ENCODE measurements at places on chromosomes 11 and 22.
A peak's percentile ranks its signal among the peaks of the same experiment; 100 is the strongest.

DNA sequence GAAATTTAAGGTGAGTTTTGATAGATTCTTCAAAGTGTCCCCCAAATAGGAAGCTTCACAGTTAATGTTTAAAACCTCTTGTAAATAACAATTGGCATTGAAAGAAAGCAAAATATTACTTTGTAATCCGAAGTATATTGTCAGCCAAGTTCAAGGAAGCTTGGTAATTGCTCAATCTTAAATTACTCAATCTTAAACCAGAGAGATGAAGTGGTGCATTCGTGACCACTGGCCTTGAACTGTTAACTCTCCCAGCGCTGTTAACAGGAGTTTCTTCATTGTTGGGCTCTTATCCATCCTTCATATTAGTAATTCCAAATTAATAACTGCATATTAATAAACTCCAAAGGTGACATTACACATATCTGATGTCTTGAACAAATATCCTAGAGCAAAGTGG, 20.6 kb upstream of the FDX1 start:
- DNase-seq = no peak

- DNase-seq = no peak
Measured at GRCh38 chr11:10379871-10380568, 75.0 kb upstream of the AMPD3 start.

- DNase-seq = no peak
Measured at GRCh38 chr11:76234416-76235232, 28.3 kb upstream of the WNT11 start.

DNA sequence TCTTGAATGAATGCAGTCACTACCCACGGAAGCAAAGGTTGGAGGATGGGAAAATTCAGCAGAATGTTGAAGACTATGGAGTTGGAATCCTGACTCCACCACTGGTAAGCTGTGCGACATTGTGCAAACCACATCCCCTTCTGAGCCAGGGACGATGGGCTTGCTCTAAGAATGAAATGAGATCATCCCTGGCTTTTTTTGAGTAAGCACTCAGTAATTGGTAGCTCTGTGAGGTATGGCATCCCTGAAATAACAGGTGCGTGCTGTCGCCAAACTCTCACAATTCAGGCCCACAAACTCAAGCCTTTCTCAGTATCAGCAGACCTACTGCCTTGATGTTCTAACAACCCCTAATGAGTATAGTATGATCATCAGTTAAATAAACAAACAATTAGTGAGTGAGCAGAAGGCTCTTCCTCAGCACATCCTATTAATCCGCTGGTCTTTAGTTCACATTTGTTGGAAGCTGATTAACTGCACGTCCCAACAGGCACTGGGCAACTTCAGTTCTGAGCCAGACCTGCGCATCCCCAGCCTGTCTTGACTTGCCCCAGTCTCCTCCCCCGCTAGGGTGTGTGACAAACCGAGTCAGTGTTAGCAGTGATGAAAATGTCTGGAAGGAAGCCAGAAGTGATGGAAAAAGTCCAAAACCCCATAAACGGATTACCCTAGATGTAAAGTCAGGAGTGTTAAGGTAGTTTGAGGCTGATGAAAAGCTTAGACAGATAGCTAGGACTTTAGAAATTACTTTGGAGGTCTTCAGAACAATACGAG, 235.5 kb downstream of the GRIK4 start:
- no peak for DNase-seq

- no peak for DNase-seq
Measured at GRCh38 chr22:48528221-48528915, 1299.3 kb downstream of the BRD1 start.

GRCh38 chr11:62553080-62553838, 6.7 kb upstream of the AHNAK start:
- DNase-seq = no peak

GRCh38 chr11:59769828-59770227, 14.7 kb downstream of the STX3 start:
- DNase-seq = no peak

GRCh38 chr11:69243496-69244200, 50.3 kb upstream of the MYEOV start:
- DNase-seq = no peak

DNA sequence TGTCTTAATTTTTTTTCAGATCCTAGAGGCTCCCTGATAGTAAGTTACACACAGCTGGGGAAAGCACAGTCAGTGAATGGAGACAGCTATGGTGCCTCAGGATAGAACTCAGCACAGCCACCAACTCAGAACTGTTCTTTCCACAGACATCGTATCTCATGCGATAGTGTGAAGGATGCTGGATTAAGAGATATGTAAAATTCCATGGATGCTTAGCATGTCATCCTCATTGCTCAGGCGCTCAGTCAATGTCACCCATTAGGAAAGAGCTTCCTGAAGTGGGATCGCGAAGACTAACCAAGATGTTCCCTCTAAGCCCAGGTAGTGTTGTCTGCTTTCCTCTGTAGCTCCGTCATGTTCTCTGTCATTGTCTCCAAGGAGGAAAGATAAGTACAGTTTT, 1000.4 kb downstream of the OPCML start:
- no peak for DNase-seq

DNA sequence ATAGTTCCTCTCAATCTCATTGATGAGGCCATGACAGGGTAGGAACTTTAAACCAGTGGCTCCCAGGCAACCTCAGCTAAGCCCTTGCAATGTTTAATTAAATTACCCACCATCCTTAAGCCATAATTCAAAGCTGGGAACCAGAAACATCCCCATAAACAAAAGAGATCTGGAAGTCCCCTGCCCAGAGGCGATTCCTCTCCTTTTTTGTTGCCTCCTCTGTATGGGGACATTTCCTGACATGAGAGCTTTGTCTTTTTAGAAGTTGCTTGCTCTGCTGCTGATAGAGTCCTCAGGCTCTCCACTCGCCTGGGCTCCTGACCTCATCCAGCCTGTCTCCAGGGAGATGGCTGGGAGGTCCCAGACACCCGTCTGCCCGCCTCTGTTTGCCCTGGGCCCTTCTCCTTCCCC, 3.2 kb downstream of the DTX4 start:
- no peak for DNase-seq

GRCh38 chr11:71246559-71246958, 5.8 kb downstream of the SHANK2 start:
- no peak for DNase-seq

DNA sequence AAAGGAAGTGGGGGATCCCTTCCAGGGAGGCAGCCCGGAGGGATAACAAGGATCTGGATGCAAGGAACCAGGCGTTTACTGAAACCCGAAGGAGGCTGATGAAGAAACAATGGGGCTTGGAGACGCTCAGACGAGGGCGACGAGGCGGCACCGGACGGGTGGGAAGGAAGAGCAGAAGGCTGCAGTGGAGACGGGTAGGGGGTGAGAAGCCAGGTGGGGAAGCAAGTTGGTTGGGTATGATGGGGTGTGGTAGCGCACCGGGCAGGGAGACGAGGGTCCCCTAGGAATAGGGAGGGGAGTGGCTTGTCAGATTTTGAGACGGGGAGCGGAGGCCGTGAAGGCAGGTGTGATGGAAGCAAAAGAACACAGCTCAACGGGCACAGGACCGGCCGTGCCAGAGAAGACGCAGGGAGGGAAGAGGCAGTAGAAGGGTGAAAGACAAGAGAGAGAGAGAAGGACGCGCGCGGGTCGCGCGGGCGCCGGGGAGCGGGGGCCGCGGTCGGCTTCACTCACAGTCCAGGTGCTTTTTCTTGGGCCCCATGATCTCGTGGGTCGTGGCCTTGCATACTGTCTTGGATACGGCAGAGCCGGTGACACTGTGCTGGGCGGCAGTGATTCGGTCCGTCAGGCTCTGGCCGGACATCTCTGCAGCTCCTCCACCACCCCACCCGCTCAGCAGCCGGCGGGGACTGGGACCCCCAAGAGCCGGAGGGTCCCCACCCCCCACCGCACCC, 579 bp downstream of the PICALM start:
- no peak for DNase-seq

DNA sequence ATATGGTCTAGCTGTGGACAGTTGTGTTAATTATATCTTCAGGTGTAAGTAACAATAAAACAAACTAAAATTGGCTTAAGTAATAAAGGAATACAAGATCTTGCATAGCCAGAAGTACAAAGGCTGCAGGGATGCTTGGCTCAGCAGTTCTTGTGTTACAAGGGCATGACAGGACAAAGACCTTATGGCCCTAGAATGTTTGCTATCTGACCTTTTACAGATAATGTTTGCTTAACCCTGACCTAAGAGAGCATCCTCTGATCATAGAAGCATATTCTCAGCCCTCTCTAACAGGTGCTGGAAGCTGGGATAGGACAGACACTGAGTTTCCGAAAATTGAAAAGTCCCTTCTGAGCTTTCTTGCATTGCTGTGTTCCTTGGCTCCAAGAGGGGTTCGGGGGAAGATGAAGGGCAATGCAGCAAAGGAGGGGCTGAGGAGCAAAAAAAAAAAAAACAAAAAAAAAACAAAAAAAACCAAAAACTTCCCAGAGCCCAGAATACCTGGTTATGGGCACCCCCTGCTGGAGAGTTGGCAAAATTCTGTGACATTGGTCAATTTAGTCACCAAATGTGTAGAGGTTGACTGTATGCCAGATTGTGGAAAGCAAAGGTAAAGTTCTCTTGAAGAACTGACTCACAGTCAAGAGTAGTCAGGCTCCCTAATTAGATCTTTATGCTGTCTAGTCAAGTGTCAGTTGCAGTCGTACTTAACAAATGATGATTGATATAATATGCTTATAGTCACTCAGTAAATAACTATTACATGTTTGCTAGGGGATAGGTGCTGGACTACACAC, 10.4 kb upstream of the HIKESHI start:
- DNase-seq = peak; percentile 42

DNA sequence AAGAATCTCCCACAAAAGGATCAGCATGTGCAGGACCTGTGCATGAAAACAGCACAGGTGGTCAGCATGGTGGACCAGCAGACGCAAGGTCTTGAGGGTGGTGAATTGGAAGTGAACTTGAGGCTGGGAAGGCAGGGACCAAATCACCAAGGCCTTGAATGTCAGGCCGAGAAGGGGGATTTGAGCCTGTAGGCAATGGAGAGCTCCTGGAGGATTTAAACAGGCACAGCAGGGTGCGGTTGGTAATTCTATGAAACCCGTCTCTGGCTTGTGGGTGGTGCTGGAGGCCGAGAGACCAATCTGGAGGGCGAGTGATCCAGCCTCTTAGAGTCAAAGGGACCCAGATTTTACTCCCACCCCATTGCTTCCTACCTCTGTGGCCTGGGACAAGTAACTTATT, 2.4 kb downstream of the TSKU start:
- DNase-seq = no peak

- DNase-seq = no peak
Measured at GRCh38 chr11:130827451-130828377, 88.6 kb downstream of the SNX19 start.

GRCh38 chr11:72625691-72626413, 48.4 kb downstream of the PDE2A start:
- DNase-seq = no peak

GRCh38 chr22:25627271-25627852, 62.9 kb downstream of the GRK3 start:
- DNase-seq = no peak

- DNase-seq = no peak
Measured at GRCh38 chr11:94862926-94863880, 95.0 kb downstream of the AMOTL1 start.

Data from stimulated activated CD8-positive, alpha-beta memory T cell treated with anti-CD3 and anti-CD28 coated beads, Interleukin-4, amount 100 ng/mL, for 4 hours (primary cell).